ENCODE measurements at places on chromosomes 4 and X. TPM values are rescaled to one million over a fixed set of nuclear protein-coding genes. Genes with fewer than 3 reads are reported as not detected.

DNA sequence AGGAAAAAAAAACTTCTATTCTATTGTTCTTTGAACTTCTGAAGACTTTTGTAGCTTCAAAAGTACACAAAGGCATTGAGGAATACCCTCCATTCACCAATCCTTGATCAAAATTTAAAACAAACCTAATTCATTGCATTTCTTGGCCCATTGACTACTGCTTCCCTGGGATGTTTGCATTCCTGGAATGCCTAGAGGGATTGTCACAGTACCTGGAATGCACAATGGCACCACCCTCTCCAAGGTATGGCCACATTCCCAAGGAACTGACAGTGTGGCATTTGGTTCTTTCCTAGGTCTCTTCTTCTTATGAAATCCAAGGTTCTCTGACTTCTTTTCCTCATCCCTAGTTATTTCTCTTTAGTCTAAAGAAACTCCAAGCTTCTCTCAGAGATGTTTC is 600.7 kb downstream of the CCSER1 start:
- no peak overlapping the region for H3K4me3 ChIP-seq
- H3K36me3 ChIP-seq = no peaks in the 10 kb centered on the region
- H3K27ac ChIP-seq = no peak overlapping the region
- no peaks in the 10 kb centered on the region for H3K4me1 ChIP-seq
- H3K27me3 ChIP-seq = no peaks in the 10 kb centered on the region

DNA sequence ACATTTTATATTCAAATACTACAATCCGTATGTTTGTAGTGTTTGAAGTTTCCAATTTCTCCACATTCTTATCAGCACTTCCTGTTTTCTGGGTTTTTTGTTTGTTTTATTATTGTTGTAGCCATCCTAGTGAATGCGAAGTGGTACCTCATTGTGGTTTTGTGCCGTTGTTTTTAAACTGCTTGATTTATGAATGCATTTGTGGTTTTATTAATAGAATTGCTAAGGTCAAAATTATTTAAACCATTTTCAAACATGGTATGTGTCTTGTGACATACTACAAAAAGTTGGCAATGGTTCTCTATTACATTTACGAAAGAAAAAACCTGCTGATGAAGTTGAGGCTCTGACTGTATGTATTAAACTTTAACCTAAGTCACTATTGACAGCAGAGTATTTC is 780.0 kb upstream of the MAGEB2 start:
- no peaks in the 10 kb centered on the region for H3K36me3 ChIP-seq
- H3K27ac ChIP-seq = no peak overlapping the region
- no peaks in the 10 kb centered on the region for H3K27me3 ChIP-seq
- H3K4me3 ChIP-seq = no peak overlapping the region
- no peak for DNase-seq

DNA sequence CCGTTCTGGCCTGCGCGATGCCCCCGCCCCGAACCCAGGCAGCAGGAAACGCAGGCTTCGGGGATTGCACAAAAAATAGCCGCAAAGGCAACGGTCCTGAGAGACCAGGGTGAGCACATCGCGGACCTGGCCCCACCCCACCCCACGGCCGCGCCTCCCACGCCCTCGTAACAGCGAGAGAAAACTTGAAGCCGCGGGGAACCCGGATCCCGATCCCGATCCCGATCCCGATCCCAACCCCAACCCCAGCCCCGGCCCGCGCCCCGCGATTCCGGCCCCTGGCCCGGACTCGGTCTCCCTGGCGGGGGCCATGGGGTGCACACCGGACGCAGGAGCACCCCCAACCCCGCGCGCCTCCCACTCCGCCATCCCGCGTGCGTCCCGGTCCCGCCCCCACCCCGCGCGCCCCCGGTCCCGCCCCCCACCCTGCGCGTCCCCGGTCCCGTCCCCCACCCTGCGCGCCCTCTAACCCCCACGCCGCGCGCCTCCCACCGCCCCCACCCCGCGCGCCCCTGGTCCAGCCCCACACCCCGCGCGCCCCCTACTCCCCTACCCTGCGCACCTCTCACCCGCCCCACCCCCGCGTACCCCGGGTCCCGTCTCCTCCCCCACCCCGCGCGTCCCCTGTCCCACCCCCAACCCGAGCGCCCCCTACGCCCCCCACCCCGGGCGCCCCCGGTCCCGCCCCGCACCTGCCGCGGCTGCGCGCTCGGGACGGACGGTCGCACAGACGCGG is 29.0 kb downstream of the NOP14 start:
- H3K4me1 ChIP-seq = peaks cover 56% of the 10 kb centered on the region
- no peaks in the 10 kb centered on the region for H3K27me3 ChIP-seq
- DNase-seq = peak; percentile 63
- peak overlapping the region; percentile 88 for H3K27ac ChIP-seq

GRCh38 chrX:48751343-48751742 is 10.2 kb upstream of the GLOD5 start:
- no peaks in the 10 kb centered on the region for H3K4me1 ChIP-seq
- H3K36me3 ChIP-seq = no peaks in the 10 kb centered on the region
- H3K27me3 ChIP-seq = no peaks in the 10 kb centered on the region
- H3K27ac ChIP-seq = no peak overlapping the region

DNA sequence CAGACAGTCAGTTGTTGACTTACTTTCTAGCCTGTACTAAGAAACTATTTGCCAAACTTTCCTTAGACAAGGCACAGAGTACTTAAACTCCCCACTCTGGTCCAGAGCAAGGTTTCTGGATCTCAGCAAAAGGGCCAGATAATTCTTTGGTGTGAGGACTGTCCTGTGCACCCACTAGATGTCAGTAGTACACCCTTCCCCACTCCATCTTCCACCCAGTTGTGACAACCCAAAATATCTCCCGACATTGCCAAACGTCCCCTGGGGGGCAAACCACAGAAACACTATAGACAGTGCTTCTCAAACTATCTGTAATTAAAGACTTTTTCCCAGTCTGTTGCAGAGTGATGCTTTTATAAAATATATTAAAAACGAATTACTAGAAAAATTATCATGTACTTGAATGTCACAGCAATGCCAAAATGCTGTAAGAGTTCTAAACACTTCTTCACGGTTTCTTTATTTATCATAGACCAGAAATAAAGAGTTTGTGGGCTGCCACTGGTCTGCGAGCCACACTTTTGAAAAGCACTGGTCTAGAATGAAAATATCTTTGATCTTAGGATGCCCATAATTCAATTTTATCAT is 203.5 kb downstream of the PRDM5 start:
- H3K4me1 ChIP-seq = no peaks in the 10 kb centered on the region
- no peaks in the 10 kb centered on the region for H3K27me3 ChIP-seq
- no peak overlapping the region for H3K4me3 ChIP-seq
- DNase-seq = peak; percentile 28

- H3K4me3 ChIP-seq = no peak overlapping the region
- H3K27me3 ChIP-seq = no peaks in the 10 kb centered on the region
- H3K27ac ChIP-seq = no peak overlapping the region
Observed at GRCh38 chr4:2768921-2769336, 12.8 kb upstream of the TNIP2 start.

Gene UGT2B11
- 0.39 TPM for total RNA-seq

Gene OTC
- total RNA-seq = not detected

All from thyroid gland (tissue), 4 donors.